ENCODE measurements at places on chromosomes 4 and X. TPM values are rescaled to one million over a fixed set of nuclear protein-coding genes. Genes with fewer than 3 reads are reported as not detected.

SMIM20 gene
- total RNA-seq: 36.8 TPM

HTR2C gene
- not detected for total RNA-seq

KCND1 gene
- 1.3 TPM for total RNA-seq

ESX1 gene
- not detected for total RNA-seq

ABLIM2 gene
- under 0.01 TPM for total RNA-seq

All from bronchus fibroblast of lung (primary cell).